ENCODE measurements at places on chromosomes 11 and 22. TPM values are rescaled to one million over a fixed set of nuclear protein-coding genes. Genes with fewer than 3 reads are reported as not detected.

SLC5A1 gene
- total RNA-seq: not detected

DDTL gene
- total RNA-seq: 0.96 TPM

RIBC2 gene
- 0.71 TPM for total RNA-seq

SCGB2A2 gene
- not detected for total RNA-seq

MS4A18 gene
- total RNA-seq: not detected
